GDM1 (cell line): ENCODE measurements at places on chromosomes 6 and 20.

- no peak for DNase-seq
These were observed 4.6 kb downstream of the METTL24 start for GRCh38 chr6:110353457-110354001.

GRCh38 chr20:57089699-57090144, 176.7 kb downstream of the BMP7 start:
- DNase-seq = peak; percentile 30

GRCh38 chr20:53269380-53269779, 297.2 kb downstream of the TSHZ2 start:
- no peak for DNase-seq

GRCh38 chr6:170128811-170129681, 161.8 kb downstream of the DLL1 start:
- no peak for DNase-seq

GRCh38 chr20:64205611-64206026, 41.4 kb downstream of the MYT1 start:
- DNase-seq = no peak
